Activated CD4-positive, CD25-positive, alpha-beta regulatory T cell treated with anti-CD3 and anti-CD28 coated beads, Interleukin-2, amount 50 U/mL, for 24 hours (primary cell): ENCODE measurements at places on chromosomes 1 and 21.

DNA sequence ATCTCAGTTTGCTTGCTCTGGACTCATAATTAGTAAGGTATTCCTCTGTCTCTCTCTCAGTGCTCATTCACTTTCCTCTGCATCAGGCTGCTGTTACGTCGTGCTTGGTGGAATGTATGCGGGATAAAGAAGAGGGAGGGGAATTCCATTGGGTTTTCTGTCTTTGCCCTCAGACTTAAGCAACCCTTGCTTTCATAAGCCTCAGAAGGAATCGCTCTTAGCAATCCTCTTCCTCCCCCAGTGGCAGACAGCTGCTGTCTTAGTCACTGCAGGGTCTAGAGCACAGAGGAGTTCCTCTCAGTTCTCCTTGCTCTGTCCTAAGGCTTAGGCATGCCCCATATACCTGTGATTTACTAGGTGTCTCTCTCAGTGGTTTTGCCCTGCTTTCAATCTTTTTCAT, 19.1 kb upstream of the NTMT2 start:
- ATAC-seq, result peak; percentile 25

- ATAC-seq, result peak; percentile 6
These were observed 812 bp upstream of the ARF1 start for GRCh38 chr1:228081578-228082213.

DNA sequence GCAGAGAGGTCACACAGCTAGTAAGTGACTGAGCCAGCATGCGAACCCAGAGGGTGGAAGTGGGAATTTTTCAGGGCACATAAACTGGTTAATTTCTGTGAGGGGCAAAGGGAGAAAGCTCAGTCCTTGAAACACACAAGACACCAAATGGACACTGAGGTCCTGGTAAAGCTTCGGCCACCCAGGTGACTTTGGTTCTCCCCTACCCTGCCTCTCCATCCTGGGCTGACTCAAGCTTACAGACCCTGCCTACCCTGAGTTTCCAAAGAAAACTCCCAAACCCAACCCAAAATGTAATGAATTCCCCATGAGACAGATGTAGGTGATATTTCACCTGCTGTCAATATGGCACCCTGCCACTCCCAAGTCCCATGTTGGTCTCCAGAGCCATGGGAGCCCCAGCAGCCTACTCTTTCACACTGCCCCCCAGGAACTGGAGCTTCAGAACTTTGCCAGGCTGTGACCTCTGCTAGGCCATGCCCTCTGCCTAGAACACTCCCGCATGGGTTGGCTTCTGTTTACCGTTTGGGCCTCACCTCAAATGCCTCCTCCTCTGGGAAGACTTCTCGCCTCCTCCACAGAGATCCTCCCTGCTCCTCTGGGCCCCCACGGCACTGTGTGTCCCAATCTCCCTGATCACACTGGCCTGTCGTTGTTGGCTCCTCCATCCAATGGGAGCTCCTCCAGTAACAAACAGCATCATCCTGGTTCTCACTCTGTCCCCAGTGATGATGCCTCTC, 3.7 kb upstream of the LRP8 start:
- ATAC-seq, result no peak

GRCh38 chr1:206058927-206059292, 5.9 kb downstream of the RHEX start:
- no peak for ATAC-seq

- no peak for ATAC-seq
These were observed 162.6 kb downstream of the PIK3R3 start for GRCh38 chr1:45969866-45970265.

DNA sequence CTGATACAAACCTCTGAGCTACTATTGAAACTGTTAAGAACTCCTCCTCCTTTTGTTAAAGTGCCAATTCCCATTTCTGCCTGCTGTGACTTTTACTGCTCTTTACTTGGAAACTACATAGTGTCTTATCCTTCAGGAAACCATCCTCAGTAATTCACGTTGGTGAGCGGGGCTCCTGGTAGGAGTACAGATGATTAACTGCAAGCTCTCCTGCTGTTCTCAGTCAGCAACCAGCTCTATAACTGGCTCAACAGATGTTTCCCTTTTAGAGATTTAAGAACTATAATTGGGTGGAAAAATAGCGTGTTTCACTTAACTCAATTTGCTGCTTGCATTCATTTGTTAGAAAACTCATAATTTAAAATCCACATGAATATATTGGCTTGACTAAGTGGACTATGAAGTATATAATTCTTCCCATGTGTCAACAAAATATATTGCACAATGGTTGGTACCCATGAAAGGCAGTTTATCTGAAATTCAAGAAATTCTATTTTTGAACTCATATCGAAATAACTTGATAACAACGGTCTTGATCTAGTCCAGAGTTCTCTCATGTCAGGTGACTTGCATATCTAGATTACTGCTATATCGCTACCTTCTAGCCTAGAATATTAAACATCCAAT, 574.0 kb downstream of the KCNT2 start:
- no peak for ATAC-seq

GRCh38 chr1:226902601-226903000, 32.2 kb downstream of the PSEN2 start:
- no peak for ATAC-seq

DNA sequence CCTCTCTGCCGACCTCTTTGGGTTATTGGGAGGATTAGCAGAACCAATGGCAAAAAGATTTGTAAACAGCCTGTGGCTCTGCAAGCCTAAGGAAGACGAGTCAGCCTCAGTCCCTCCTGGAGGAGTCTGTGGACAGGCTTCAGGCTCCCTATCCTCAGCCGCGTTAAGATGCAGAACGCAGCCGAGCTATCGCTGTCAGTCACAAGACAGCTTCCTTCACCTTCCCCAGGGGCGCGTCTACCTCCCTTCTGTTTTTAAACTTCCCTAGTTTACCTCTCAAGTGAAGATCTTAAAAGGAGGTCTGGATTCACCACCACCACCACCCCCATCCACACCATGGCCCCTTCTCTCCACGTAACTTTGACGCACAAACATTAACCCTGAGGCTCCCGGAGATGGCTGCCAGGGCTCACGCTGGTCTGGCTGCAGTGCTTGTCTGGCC, 738 bp downstream of the CAMK1G start:
- ATAC-seq, result no peak

DNA sequence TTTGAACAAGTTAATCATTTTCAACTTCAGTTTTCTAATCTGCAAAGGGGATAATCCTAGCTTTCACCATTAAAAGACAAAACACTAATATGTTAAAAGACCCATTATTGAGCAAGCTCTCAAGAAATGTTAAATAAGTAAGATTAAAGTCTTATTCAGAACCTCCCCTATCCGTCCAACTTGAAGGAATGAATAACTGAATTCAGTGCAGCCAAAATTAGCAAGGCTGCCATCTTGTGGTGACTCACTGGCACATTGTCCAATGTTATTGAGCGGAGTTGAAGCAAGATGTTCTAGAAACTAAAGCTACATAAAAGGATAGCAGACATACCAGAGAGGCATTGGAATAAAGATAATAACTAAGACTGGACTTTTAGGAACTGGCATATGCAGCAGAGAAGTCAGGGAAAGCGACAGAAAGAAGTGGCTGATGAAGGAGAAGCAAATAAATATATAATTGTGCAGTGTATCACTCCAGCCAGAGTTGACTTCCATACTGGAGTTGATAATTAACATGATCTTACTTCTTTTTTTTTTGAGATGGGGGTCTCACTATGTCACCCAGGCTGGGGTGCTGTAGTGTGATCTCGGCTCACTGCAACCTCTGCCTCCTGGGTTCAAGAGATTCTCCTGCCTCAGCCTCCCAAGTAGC, 8.2 kb upstream of the CAP1 start:
- ATAC-seq, result no peak

- peak; percentile 93 for ATAC-seq
These were observed 6.1 kb downstream of the STRIP1 start for GRCh38 chr1:110040548-110040947.

DNA sequence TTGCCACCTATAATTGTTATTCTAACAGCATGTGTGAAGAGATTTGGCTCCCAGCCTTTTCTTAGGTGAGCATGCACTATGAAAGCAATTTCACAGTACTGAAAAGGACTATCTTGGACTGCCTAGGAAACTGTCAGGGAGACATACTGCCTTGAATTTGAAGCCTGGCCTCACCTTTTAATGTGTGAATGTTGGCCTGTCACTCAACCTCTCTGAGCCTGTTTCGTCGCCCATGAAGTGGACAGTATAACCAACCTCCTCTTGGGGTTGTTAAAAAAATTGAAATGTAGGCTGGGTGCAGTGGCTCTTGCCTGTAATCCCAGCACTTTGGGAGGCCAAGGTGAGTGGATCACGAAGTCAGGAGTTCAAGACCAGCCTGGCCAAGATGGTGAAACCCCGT, 20.4 kb upstream of the POU2F1 start:
- no peak for ATAC-seq

DNA sequence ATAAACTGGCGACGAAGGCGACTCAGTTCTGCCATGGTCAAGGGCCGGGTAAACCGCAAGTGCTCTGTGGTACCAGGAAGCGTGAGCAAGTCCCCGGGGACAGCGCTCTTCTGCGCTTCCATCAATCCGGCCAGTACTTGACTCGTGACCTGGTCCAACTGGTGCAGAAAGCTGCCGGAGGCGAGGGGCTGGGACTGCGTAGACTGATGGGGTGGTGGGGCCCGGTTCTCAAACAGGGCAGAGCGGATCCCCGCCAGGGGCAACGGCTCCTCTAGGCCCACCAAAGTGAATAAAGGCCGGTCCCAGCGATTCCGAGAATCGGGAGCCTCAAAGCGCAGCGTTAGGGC, 852 bp downstream of the KTI12 start:
- no peak for ATAC-seq

GRCh38 chr1:28519946-28520725, 14.3 kb downstream of the RCC1 start:
- ATAC-seq, result no peak

DNA sequence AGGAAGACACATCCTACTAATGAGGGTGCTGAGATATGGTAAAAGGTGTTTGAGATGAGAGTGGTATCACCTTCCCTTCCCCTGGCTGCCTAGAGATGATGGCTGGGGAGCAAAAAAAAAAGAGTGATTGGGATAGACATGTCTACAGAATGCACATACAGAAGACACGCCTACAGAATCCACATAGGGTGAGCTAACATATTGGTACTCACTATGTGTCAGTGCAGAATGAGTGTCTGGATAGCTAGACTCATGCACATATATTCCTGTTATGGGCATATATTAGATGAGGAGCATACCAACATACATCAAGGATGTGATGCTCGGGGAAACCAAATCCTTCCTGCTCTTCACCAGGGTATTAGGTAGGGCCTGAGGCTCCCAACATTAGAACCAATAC, 16.2 kb downstream of the CD34 start:
- ATAC-seq, result no peak

- no peak for ATAC-seq
These were observed 368.4 kb upstream of the GREM2 start for GRCh38 chr1:240980342-240980741.

DNA sequence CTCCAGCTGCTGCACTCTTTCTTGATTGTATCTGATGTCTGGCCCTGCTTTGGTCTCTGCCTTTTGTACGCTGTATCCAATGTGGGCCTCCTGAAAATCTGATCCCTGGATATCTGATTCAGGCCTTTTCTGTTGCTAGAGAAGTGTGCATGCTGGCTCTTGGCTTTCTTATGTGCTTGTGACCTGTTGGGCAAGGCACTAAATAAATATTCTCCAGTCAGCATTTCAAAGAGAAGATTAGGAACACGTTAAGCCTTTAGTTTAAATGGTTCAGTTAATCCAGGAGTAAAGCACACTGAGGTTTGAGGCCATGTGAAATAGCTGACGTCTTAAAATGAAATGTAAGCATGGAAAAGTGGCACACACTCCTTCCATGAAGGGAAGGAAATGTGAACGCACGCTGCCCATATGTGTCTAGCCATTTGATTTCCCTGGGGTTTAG, 9.3 kb upstream of the F3 start:
- no peak for ATAC-seq

- no peak for ATAC-seq
These were observed 499 bp upstream of the TRAF5 start for GRCh38 chr1:211326140-211326527.

DNA sequence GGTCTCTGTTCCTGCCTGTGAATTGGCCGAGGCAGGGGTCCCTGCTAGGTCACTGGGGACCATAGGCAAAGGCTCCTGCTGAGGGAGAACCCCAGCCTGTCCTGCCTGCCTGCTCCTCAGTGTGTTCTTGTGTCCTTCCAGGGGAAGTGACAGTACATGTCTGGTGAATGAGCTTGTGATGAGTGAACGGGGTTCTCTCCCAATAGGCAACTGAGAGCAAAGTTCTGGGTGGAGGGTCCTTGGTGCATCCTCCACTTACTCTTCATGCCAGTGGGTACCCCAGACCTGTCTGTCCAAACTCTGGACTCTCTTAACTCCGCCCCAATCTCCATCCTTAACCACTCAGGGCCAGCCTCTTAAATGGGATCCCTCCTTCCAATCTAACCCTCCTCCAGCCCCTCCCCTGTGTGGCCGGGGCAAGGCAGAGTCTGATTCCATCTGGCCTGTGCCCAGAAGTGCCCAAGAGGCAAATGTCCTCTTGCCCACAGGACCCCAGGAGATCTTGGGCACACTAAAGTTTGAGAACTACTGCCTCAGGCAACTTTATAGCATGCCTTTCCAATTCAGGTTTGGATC, 2.0 kb downstream of the XKR8 start:
- ATAC-seq, result no peak

GRCh38 chr1:90068611-90069280, 73.8 kb downstream of the ZNF326 start:
- no peak for ATAC-seq

- no peak for ATAC-seq
These were observed 53.6 kb downstream of the FGGY start for GRCh38 chr1:59350521-59350920.

DNA sequence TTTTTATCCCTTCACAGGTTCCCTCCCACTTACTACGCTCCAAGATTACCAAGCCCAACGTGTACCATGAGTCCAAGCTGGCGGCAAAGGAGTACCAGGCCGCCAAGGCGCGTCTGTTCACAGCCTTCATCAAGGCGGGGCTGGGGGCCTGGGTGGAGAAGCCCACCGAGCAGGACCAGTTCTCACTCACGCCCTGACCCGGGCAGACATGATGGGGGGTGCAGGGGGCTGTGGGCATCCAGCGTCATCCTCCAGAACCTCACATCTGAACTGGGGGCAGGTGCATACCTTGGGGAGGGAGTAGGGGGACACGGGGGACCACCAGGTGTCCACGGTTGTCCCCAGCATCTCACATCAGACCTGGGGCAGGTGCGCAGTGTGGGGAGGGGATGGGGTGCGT, 65.7 kb downstream of the POFUT2 start:
- ATAC-seq, result no peak

- ATAC-seq, result no peak
These were observed 64.4 kb downstream of the MAB21L3 start for GRCh38 chr1:116175611-116176010.

- no peak for ATAC-seq
These were observed 436.0 kb upstream of the NR5A2 start for GRCh38 chr1:199591468-199591867.

- ATAC-seq, result no peak
These were observed 3.2 kb downstream of the IRF2BP2 start for GRCh38 chr1:234606784-234607108.
